Mesendoderm (in vitro differentiated cells): ENCODE measurements at places on chromosomes 7 and 10.

DNA sequence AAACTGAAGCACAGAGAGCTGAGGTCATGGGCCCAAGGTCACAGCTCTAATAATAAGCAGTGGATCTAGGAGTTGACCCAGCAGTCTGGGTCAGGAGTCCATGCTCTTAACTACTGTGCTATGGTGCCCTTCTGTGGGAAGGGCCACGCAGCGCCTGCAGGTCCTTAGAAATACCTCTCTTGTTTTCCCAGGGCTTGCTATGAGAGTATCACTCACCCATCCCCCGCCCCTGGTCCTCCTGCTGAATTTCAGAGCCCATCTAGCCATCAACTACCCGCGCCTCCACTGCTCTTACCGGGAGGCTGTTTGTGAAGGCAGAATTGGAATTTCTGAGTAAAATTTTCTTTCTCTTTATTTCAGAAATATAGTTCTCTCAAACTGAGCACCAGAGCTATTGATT lies 27.3 kb upstream of the CRHR2 start:
- peak; percentile 62 for DNase-seq

DNA sequence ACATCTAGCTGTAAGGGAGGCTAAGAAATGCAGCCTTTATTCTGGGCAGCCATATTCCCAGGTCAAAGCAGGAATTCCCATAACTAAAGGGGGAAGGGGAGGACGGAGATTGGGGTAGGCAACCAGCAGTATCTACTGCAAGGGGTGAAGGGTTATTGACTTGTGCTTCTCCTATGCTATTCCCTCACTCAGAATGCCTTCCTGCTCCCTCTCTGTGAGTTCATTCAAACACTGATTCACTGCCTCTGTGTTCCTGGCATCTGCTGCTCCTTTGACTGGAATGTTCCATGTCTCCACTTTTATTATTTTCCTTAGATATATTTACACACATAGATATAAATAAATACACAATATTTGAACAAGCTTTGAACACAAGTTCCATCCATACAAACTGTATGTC lies 11.1 kb downstream of the HTR7 start:
- no peak for DNase-seq

- peak; percentile 96 for DNase-seq
These were observed 34.5 kb downstream of the FAM25A start for GRCh38 chr10:87054373-87055295.

DNA sequence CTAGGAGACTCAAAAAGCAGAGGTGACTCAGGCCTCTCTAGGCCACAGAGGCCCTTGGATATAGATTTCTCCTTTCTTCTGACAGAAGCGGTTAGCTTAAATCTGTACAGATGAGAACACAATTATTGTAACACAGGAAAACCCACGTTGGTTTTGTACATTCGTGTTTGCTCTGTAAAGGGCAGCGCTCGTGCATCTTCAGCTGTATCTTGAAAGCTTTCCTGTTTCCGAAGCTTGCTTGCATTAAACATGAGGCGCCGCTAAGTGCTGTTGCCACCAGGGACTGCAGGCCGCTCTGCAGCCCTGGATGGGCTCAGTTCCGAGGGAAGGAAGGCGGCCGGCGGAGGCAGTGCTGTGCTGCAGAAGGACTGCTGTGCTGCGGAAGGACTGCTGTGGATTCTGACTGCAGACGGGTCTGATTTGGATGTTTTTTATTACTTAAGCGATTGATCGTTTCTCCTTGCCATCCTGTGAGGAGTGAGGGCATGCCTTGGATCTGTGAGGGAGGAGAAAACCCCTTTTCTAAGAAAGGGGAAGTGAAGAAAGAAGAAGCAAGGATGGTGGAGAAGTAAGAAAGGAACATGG lies 53.3 kb downstream of the FHIP2A start:
- peak; percentile 93 for DNase-seq

GRCh38 chr10:92110039-92110794 lies 180.7 kb downstream of the CPEB3 start:
- no peak for DNase-seq

- DNase-seq, result no peak
These were observed 27.9 kb downstream of the EGFR start for GRCh38 chr7:55046582-55047342.

GRCh38 chr7:73976761-73977618 lies 51.0 kb upstream of the ELN start:
- no peak for DNase-seq

DNA sequence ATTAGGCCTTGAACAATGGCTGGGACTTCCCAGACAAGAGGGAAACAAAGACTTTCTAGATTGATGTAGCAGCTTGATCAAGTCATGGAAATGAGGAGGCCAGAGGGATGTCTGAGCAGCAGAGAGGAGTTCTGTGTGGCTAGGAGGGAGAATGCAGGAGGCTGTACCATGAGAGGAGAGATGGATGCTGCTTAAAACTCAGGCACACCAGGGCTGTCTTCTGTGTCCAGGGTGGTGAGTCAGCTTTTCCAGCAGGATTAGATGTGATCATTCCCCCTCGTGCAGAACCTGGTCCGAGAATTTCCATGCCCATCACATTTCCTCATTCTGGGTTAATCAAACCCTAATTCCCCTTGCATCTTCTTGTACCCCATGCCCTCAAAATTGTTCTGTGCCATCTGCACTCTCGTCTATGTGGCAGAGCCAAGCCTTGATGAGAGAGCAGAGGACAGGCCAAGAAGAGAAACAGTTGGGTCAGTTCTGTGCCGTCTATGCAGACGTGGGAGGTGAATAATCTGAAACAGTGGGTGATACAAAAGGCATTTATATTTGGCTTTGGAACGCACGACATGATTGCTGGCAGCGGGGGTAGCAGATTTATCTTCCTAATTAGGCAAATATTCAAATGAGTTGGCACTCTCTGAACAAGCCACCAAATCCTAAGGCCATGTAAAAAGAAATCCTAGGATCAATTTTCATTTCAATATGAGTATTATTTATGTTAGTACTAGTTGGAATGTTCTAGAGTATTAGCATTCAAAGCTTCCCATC lies 160.7 kb downstream of the TMEM178B start:
- no peak for DNase-seq

DNA sequence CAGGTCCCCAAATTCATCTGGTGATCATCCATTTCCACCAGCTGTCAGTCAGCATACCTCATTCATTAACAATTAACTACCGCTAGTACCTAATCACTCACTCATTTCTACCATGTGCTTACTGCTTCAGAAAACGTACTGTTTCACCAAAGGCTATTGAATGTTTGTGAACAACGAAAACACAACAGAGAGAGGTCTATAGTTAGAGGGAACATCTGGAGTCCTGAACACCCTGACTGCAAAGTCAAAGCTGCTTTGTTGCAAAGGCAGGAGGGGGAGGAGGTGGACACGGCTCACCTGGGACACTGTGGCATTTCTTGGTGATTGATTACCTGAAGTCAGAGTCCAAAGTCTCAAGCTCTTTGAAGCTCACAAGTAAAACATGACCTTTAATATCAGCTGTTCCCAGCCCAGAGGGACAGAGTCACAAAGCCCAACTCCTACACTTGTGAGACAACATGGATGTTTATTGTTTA lies 342.3 kb upstream of the ADARB2 start:
- DNase-seq, result no peak

- DNase-seq, result no peak
These were observed 45.6 kb downstream of the PDGFA start for GRCh38 chr7:473870-474604.

GRCh38 chr10:131747251-131747650 lies 153.6 kb upstream of the PPP2R2D start:
- DNase-seq, result no peak

DNA sequence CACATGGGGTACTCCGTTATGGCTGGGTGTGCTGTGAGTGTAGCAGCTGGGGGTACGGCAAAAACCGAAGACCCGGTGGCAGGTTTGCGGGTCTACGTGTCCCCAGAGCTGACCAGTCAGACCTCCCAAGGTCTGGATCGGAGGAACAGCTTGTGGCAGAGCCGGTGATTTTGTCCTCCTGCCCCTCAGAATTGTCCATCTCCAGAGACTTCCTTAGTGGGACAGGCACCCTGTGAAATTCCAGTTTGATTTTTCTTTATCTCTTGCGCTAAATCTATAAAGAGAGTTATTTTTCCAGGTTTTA lies 1.0 kb downstream of the EIF3B start:
- DNase-seq, result no peak

GRCh38 chr10:16231176-16231575 lies 205.6 kb upstream of the PTER start:
- no peak for DNase-seq

GRCh38 chr7:101174322-101174854 lies 5.7 kb downstream of the NAT16 start:
- peak; percentile 45 for DNase-seq

DNA sequence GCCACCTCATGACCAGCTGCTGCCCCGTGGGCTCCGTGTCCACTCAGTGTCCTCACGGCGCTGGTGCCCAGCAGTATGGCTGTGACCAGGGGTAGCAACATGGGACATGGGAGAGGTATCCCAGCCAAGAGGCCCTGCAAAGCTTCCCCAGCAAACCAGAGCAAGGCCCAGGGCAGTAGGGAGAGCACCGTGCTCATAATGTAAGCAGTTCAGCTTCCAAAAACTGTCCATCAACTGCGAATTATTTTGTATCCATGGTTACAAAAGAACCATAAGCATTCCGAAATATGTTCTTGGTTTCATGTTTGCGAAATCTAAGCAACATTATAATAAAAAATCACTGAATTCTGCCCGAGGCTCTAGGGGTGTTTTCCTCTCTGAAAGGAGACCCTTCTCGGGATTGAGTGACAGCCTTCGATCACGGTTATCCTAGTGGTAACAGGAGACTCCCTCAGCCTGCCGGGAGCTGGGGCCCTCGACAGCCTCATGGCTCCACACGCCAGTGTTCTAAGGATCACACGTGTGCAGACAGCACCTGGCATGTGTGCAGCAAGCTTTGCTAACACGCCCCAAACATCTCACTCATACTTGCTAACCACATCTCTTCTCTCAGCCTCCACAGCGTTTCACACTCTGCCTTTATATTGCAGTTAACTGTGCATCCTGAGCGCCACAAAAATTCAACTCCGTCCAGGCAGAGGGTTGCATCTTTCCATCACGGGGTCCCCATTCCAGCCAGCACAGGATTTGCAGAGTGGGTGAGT lies 117.6 kb downstream of the DIP2C start:
- no peak for DNase-seq

DNA sequence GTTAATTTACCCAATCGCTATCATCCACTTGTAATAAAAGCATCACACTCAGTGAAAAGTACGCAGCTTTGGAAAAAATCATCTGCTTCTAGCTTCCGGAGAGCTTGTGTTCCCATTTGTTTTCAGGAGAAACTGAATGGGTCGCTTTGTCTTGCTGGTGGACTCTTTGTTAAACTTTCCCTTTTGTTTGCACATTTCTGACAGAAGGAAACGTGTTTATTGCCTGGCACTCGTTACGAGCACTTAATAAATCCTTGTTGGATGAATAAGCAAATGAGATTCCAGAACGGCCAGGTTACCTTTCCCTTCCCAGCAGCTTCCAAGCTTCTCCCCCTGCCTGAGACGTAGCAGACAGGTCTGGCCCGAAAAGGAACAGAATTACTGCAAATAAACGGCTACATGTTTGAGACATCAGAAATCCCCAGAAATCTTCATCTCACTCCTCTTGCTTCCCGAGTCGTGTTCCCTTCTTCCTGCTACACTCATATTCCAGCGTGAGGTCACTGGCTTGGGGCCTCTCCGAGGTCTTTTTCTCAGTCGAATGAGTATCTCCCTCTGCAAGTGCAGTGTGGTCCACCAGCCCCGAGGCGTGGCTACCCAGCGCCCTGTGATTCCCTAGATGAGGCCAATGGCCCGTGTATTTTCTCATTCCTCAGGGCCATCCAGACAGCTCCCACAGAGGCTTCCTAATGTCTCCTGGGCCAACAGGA lies 167.2 kb downstream of the FRMD4A start:
- no peak for DNase-seq

DNA sequence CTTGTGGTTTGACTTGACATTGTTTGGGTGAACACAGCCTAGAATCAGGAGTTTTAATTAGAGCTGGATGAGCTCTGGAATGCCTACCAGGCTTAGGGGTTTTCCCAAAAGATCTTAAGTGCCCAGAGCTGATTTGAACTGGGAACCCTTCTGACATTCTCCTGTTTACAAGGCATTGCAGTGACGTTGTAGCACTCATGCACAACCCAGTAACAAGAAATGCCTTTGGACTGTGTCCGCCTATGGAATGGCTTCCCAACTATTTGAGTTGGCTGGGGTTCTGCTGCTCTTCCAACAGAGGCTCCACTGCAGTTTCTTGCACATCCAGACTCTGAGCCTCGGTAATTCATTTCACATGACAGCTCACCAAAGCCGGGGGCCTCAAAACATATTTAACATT lies 76.7 kb upstream of the MKX start:
- no peak for DNase-seq

- peak; percentile 44 for DNase-seq
These were observed 51.0 kb upstream of the MSMB start for GRCh38 chr10:46096909-46097575.

DNA sequence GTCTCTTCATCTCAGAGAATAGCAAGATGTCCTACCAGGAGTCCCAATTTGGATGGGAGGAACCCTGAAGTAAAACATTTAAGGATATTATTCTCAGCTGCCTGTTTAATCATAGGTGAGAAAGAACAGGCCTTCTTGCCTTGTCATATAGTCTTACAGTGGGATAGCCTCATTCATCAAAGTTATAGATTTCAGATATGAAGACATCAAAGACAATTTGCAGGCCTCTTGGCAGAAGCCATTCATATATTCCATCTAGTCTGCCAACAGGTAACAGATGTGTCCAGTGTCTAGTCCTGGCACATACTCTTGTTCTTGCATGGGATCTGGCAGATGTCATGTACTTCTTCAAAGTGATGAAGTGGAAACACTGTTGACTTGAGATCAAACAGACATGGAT lies 601.3 kb upstream of the GHITM start:
- DNase-seq, result no peak

DNA sequence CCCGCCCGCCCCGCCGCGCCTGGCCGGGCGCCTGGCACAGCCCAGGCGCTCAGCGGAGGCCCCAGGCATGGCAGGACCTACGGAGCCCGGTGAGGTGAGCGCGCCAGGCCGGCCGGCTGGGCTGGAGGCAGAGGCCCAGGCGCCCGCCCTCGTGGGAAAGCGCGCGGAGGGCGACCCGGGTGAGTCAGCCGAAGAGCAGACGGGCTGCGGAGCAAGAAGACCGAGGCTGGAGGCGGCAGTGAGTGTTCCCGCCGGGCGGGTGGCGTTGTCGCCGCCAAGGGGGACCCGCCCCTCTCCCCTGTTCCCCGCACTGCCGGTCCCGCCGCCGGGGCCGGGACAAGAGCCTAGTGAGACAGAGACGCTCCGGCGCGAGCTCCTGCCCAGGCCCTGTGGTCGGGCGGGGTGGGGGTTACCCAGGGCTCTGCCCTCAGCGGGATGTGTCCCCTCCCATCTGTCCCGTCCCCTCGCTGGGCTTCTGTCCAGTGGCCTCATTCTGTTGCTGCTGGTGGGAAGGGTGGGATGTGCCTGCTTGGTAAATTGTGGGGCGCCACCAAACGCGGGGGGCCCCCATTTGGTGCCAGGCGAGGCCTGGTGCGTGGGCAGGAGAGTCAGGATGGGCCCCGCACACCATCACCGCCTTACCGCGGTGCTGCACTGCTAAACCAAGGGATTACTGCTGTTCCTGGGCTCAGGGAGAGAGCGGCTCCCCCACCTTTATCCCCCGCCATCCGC lies 17.0 kb upstream of the NODAL start:
- peak; percentile 83 for DNase-seq

GRCh38 chr7:105480931-105481330 lies 41.1 kb downstream of the PUS7 start:
- DNase-seq, result no peak

GRCh38 chr10:20993389-20993788 lies 96.3 kb upstream of the NEBL start:
- DNase-seq, result no peak

- DNase-seq, result no peak
These were observed 25.3 kb upstream of the GJD4 start for GRCh38 chr10:35579726-35580422.

- no peak for DNase-seq
These were observed 15.2 kb downstream of the AP3M1 start for GRCh38 chr10:74135452-74135851.
